ENCODE measurements at places on chromosomes 3 and 15.

- DNase-seq, result no peak
These were observed 15.1 kb upstream of the TCAIM start for GRCh38 chr3:44323341-44323955.

GRCh38 chr15:86193716-86194380, 114.2 kb downstream of the AGBL1 start:
- no peak for DNase-seq

DNA sequence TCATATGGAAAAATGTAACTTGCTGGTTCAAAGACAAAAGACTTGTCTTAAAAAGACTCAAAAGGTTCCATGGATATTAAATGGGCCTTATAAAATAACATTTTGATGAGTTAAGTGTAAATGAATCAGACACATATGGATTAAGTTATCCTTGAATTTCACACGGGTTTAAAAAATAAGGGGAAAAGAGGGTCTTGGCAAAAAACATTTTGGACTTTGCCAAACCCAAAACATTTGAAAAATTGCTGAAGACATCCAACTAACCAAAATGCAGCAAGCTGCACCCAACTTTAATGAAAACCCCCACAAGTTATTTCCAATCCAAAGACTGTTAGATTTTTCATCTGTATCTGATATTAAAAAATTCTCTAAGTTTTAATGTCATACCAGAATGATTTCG, 200.7 kb downstream of the MEIS2 start:
- DNase-seq, result no peak

- DNase-seq, result no peak
These were observed 68.5 kb downstream of the TRANK1 start for GRCh38 chr3:36876181-36876936.

DNA sequence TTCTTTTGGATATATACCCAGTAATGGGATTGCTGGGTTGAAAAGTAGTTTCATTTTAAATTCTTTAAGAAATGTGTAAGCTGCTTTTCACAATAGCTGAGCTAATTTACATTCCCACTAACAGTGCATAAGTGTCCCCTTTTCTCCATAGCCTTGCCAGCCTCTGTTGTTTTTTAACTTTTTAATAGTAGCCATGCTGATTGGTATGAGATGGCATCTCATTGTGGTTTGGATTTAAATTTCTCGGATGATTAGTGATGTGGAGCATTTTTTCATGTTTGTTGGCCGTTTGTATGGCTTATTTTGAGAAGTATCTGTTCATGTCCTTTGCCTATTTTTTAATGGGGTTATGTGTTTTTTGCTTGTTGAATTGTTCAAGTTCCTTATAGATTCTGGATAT, 444.3 kb upstream of the ATP11B start:
- DNase-seq, result no peak

DNA sequence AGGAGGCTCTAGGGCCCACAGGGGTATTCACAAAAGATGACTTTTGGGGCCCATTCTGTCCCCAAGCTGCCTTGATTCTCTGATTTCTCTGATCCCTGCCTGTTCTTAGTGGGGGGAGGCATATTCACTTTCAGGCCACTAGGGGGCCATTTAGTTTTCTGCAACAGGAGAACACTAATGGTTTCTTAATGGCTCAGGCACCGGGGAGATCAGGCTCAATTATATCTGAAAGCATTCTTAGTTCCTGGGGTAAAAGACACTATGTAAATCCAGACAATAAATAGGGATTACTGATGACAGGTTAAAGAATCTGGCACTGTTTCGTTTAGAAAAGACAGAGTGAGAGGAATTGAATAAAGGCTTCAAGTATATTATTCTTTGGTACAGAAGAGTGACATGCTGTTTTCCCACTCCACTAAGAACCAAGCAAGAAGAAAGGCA, 2.5 kb upstream of the INAFM2 start:
- DNase-seq, result no peak

DNA sequence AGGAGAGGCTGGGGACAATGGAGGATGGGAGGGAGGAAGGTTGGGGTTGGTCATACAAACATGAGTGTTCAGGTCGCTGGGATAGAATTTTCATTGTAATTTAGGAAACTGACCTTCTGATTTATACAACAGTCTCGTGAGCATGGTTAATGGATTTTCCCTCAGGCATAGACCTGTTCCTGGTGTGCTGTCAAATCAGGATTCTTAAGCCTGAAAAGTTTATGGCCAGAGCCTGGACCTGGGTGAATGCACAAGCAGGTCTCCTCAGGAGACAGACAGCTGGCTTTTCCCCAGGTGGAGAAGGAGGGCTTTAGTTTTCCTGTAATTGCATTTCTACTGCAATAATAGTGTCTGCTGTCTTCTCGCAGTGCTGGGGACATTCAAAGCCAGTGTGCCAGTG, 338.0 kb downstream of the SHQ1 start:
- no peak for DNase-seq

GRCh38 chr3:48128774-48129173, 59.4 kb downstream of the CDC25A start:
- DNase-seq, result no peak

- no peak for DNase-seq
These were observed 53.1 kb upstream of the GALNT15 start for GRCh38 chr3:16121391-16121790.

- DNase-seq, result no peak
These were observed 573.3 kb downstream of the EPHB1 start for GRCh38 chr3:135368316-135368715.

- DNase-seq, result no peak
These were observed 108.8 kb downstream of the EFHB start for GRCh38 chr3:19825193-19825592.

DNA sequence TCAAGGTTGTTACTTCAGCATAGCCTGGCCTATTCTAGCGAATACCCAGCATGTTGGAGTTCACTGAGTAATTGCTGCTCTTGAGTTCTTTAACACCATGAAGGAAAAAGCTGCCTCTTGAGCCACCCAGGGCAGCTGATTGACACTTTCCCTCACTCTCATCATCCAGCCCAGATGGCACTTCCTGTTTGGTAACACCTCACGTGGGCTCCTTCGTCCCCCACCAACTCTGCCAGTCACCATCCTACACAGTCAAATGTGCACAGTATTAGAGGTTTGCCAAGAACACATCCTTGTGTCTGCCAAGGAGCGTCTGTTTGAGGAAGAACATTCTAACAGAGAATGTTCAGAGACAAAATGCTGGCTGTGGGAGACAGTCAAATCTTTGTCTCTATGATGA, 266.3 kb downstream of the RPLP1 start:
- no peak for DNase-seq

DNA sequence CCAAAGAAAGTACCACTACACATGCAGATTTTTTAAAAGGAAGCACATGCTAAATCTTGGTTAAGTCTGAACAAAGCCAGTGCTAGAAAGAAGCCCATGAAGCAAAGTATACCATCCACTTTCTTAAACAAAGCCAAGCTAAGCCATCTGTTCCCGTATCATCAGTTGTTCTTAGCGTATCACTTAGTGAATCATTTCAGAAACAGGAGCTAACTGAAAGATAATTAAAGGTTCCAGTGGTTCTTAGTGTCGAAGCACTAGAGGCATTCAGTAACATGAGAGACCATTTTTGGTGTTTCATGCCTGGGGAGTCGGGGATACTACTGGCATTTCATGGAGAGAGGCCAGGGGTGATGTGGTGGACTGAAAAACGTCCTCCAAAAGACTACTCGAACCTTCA, 12.8 kb downstream of the UBXN7 start:
- DNase-seq, result no peak

GRCh38 chr15:101180620-101181307, 71.1 kb downstream of the CHSY1 start:
- DNase-seq, result peak; percentile 49

DNA sequence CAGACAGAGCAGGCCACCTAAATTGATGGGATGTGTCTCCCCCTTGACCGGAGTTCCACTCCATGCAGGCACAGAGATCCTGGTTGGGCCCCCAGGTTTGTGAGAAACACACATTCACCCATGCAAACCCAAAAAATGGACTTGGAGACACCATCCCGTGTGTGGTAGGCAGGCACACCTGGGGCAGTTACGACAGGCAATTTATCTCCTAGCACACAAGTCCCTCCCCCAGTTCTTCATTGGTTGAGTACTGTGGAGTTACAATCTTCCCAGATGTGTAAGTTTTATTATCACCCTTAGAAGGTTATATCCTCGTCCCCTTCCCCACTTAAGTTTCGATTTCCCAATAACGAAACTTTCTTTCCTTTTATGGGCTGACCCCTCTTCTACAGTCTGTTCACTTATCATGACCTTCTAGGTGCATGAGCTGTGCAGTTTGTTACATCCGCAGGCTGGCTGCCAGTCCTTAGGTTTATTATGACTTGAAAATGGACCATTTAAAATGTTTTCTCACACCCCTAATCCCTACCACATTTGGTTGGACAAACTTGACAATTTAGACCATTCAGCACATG, 27.3 kb downstream of the ARL8B start:
- no peak for DNase-seq

DNA sequence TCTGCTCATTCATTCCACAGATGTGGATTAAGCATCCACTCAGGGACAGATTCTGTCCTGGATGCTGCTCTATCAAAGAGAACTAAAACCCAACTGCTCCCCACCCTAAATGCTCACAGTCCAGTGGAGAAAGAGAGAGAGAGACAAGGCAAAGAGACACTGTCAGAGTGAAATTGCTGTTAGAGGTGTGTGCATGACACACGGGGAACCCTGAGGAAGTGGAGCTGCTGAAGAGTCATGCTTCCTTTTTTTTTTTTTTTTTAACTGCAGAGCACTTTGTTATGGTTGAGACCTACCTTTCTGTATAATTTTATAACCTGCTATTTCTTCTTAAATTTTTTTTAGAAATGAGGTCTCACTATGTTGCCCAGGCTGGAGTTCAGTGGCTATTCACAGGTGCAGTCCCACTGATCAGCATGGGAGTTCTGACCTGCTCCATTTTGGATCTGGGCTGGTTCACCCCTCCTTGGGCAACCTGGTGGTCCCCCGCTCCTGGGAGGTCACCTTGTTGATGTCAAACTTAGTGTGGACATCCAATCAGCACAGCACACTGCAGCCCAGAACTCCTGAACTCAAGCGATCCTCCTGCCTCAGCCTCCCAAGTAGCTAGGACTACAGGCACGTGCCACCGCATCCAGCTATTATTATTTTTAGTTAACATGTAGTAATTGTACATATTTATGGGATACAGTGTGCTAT, 18.2 kb upstream of the PSTPIP1 start:
- peak; percentile 52 for DNase-seq

DNA sequence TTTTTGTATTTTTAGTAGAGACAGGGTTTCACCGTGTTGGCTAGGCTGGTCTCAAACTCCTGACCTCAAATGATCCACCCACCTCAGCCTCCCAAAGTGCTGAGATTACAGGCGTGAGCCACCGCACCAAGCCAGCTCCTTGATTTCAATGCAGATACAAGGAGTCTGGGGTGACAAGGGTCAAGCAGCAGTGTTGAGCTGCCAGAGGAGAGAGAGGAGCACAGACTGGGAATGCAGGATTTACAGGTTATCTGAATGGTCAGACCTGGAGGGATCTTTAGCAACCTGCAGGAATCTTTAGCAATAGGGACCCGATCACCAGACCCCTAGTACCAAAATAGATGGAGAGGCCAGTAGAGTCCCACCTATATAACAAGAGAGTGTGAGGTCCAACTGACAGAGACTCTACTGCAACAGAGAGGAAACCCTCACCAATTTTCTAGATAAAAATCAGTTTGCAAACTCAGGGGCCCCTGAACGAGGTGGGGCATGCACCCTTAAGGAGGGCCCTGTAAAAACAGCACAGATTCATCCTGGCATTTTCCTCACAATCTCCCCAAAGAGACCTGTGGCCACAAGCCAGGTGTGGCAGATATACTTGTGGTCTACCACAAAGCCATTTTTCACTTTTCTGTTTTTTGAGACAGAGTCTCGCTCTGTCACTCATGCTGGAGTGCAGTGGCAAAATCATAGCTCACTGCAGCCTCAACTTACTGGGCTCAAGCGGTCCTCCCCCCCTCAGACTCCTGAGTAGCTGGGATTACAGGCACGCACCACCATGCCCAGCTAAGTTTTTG, 10.7 kb upstream of the SHISA5 start:
- DNase-seq, result no peak

- peak; percentile 23 for DNase-seq
These were observed 71.9 kb upstream of the CHRNB4 start for GRCh38 chr15:78712797-78713515.

DNA sequence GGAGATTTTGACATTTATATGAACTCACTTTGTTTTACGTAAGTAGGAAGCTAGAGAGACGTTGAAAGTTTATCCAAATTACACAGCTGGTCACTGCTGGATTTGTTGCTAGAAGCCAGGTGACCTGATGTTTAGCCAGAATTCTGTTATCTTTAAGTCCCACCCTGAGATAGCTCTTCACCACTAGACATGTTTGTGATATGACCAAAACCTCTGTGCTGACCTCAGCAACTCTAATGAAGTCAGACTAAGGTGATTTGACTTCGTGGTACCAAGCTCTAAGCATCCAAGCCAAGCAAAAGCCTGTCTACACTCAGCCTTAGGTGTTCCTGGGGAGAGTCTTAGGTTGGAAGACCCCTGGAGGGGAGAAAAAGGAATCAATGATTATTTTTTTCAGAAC, 102.4 kb downstream of the ARRDC4 start:
- no peak for DNase-seq

DNA sequence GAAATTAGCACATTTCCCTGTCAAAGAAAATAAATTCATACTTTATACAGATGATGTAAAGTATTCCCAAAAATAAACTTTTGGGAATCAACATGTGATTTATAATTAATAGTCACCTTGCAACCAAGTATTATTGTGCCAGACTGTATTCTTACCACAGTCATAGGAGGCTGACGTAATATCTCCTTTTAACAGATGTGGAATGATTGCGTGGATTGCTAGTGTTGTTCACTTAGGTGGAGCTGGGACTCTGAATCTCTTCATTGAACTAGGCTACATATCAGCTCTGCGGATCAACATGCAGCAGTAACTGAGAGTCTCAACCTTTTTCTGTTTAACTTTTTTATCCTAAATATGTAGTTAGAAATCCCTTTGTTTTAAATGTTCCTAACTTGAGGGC, 37.2 kb downstream of the PXK start:
- DNase-seq, result no peak

- no peak for DNase-seq
These were observed 62.6 kb upstream of the SCN10A start for GRCh38 chr3:38878646-38879045.

DNA sequence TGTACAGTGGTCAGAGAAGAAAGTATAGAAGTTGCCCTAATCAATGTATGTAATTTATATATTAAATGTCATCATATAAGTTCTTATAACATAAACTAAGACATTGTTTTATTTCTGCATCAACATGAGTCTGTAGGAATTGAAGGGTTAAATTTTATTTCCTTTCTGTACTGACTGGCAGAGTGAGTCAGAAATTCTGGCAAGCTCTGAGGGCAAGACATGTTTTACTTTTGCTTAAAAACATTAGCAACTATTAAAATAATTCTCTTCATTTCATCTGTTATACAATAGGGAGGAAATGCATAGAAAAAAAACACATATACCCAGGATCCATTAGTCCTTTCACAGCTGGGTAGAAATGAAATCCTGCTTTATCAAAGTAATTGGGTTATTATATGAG, 171.4 kb upstream of the ALCAM start:
- no peak for DNase-seq
